Glomerular endothelial cell (primary cell): ENCODE measurements at places on chromosomes 4 and X. TPM values are rescaled to one million over a fixed set of nuclear protein-coding genes. Genes with fewer than 3 reads are reported as not detected.

DNA sequence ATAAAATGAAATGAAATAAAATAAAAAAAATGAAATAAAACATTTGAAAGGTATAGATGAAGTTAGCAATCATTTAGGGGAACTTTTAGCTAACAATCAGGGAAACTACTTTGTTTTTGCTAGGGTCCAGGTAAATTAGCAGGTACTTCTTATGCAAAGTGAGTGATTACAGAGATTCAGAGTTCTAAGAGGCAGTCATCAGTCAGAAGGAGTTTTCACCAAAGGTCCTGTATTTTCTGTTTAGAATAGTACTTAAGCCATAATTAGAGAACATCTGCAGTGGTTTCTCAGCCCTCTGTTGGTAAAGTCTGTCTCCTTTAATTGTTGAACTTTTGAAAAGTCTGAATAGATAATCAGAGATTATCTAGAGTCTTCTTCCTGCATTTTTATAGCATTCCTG lies 50.6 kb downstream of the STIM2 start:
- DNase-seq: no peak

DNA sequence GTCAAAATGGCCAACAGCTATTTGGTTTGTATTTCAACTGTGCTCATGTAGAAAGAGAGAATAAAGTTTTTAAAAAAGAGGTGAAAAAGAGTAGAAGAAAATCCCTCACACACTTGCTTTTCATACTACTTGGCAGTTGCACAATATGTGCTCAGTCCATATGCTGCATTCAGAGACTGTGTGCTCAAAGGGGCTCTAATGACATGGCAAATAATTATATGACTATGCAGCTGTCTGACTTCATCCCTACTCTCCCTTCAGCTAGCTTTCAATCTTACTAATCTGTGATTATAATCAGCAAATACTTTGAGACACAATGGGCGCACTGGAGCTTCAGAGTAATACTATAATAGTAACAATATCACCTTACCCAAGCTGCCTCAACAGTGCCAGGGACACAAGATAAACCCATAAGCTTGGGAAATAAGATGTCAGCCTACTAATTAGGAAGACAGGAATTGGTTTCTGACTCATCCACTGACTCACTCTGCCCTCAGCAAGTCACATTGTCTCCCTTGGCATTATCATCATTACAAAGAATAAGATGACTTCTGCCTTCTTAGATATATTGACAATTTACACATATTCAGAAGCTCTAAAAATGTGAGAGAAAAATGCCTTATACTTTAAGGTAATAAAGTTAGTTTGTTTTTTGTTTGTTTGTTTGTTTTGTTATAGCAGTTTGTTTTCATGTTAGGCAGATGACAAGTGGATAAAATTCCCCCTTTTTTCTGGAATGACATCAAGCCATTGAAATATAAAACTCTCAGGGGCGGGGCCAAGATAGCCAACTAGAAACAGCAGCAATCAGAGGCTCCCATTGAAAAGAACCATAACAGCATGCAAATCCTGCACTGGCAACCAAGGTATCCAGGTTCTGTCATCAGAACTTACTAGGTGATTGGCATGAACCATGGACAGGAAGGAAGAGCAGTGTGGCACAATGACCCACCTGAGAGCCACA lies 311.6 kb downstream of the FAM133A start:
- no peak for DNase-seq

DNA sequence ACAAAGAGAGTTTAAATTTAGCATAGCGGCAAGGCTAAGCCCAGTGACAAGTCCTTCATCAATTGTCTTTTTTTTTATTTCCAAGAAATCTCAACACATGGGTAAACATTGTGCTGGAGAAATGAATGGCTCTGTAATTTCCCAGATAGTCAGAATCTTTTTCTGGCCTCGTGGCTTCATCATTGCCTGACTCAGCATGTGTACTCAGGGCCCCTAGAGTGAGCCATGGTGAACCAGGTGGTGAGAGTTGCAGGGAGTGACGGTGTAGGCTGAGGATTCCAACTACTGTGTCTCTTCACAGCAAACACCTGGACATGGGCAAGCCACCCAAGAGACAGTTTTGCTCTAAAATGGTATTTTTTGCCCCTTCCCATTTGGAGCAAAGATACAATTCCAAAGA lies 43.1 kb upstream of the UCP1 start:
- no peak for DNase-seq

- no peak for DNase-seq
Measured at GRCh38 chr4:98822144-98822543, 106.8 kb downstream of the EIF4E start.

DNA sequence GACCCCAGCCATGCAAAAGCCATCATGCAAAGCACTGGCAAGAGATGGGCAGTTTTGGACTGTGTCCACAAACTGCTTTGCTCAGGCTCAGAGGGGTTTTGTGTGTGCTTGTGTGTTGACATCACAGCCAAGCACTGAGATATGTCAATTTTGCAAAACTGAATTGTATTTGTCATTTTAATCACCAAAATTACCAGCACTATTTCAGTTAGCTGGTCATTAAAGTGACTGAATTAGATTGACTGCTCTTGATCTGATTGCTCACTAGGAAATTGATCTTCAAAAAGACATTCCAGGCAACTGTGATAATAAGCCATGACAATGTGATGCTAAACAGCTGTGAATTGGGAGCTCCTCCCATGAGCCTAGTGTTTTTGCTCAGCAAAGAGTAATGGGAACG lies 337.3 kb upstream of the GNPDA2 start:
- DNase-seq: no peak

DNA sequence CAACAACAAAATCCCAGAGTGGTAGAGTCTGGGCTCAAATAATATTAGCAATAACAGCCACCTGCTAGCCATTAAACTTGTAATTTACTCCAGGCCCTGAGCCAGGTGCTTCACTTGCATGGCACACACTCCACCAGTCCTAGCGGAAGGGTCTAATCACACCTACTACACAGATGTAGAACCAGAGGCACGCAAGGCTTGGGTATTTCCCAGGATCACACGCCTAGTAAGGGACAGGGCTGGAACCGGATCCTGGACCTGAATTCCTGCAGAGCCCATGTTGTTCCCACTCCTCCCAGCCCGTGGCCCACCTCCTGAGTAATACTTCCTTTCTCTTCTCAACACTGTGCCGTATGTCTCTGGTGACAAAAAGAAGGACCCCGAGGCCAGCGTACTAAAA lies 5.7 kb downstream of the MAGEA1 start:
- no peak for DNase-seq

The PHEX gene
- 0.41 and 1.2 TPM in 2 replicates for total RNA-seq

The NUP54 gene
- 24.8 and 28.5 TPM in 2 replicates for total RNA-seq

The GPR78 gene
- total RNA-seq: not detected in 2 replicates

The FOXR2 gene
- total RNA-seq: not detected in 2 replicates

The TMSB15C gene
- total RNA-seq: 3.5 and 13.8 TPM in 2 replicates
